Anterior cingulate cortex (tissue), 58 donors: ENCODE measurements at places on chromosomes 1 and 21.

DNA sequence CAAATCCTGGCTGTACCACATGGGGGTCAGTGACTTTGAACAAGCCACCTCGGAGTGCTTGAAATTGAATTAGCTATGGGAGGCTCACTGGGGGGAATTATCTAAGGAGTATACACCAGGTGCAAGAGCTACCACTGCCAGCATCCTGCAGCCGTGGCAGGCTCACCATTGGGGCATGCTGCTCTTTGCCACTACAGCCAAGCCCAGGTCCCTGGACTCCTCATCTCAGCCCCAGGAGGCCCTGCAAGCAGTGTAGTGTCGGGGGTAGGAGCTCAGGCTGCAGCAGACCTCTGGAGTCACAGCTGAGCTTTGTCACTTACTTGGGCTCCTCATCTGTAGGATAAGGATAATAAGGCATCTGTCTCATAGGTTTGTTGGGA, 35.3 kb downstream of the ACOT11 start:
- no peak for DNase-seq

DNA sequence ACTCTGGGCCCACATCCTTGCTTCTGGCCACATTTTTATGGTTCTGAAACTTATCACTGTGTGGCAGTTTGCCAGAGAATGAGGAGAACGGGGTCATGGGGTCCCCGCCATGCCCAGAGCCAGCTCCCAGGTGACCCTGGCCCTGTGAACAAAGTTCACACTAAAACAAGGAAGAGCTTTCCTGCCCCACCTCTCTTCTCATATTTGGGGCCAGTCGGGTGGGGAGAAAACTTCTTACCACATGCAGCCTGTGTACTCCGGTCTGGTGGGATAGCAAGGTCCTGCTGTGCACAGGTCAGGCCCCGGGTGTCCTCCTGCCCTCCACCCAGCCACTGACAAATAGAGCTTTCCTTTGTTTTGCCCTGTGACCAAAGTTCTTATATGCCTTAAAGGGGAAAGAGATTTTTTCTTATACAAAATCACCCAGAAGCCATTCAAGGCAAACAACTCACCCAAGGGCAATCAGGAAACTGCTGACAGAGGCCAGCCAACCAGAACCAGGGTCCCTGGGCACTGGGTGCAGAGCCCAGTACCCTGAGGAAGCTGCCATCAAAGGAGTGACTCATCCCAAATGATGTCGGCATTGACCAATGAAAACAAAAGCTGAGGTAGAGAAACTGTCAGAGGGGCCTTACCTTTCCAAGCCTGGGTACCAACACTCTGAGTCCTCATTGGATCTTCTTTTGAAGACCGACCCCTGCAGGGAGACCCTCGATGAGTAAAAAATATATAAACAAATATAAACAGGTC, 53.6 kb downstream of the OLIG1 start:
- no peak for DNase-seq

DNA sequence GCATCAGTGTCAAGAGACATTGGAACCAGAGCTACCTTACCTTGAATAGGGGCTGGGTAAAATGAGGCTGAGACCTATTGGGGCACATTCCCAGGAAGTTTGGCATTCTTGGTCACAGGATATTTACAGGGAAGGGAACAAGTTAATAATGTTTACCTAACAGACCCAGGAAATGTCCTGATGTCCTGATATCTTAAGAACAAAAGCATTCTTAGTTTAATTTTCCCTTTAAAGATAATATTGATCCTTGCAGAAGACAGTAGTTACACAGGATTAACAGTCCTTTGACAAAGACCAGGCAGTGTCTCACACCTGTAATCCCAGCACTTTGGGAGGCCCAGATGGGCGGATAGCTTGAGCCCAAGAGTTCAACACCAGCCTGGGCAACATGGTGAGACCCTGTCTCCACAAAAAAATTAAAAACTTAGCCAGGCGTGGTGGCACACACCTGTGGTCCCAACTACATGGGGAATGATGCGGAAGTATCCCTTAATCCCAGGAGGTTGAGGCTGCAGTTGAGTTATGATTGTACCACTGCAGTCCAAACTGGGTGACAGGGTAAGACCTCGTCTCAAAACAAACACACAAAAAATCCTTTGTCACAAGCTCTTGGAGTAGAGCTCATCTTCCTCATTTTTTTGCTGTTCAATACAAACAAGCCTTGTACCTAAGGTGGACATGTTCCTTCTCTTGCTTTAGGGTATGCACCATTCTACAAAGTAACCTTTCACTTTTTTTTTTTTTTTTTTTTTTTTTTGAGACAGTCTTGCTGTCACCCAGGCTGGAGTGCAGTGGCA, 1.3 kb upstream of the TOMM20 start:
- no peak for DNase-seq

- peak; percentile 48 for DNase-seq
These were observed 5.1 kb downstream of the TMEM201 start for GRCh38 chr1:9593492-9594465.

DNA sequence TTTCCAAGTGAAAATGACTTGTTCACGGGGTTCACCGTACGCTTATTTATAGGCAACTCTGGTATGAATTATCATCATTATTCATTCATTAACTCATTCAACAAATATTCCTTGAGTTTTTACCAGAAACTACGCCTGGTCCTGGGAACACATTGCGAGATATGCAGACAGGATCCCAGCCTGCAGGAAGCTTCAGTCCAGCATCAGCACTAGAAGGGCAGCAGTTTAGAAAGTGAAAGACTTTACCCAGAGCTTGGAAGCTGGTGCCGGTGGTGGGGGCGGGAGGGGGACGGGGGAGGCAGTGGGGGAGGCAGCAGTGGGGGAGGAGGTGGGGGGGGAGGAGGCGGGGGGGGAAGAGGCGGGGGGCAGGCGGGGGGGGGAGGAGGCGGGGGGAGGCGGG, 55.9 kb downstream of the SETD4 start:
- DNase-seq = no peak

GRCh38 chr1:117735045-117735992, 129.5 kb downstream of the TENT5C start:
- no peak for DNase-seq

DNA sequence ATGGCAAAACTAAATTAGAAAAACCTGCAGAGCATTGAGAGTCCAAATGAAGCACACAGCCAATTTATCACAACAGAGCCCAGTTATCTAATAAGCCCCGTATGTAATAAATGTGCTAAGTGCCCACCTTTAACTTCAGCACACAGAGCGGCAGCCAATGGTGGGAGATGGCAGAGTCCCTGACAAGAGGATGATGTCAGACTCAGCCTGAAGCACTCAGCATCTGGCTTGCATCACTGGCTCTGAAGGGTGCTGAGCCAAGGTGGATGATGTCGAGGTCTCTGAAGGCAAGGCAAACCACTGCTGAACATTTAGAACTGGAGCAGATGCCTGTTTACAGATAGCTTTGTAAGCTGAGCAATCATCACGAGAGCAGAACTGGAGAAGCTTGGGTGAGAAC, 118.3 kb downstream of the NUF2 start:
- no peak for DNase-seq

- no peak for DNase-seq
These were observed 43.8 kb upstream of the RASAL2 start for GRCh38 chr1:178050084-178050483.

GRCh38 chr1:79682478-79682877, 675.9 kb upstream of the ADGRL4 start:
- no peak for DNase-seq

- no peak for DNase-seq
These were observed 55.3 kb upstream of the PRDX6 start for GRCh38 chr1:173421789-173422188.

DNA sequence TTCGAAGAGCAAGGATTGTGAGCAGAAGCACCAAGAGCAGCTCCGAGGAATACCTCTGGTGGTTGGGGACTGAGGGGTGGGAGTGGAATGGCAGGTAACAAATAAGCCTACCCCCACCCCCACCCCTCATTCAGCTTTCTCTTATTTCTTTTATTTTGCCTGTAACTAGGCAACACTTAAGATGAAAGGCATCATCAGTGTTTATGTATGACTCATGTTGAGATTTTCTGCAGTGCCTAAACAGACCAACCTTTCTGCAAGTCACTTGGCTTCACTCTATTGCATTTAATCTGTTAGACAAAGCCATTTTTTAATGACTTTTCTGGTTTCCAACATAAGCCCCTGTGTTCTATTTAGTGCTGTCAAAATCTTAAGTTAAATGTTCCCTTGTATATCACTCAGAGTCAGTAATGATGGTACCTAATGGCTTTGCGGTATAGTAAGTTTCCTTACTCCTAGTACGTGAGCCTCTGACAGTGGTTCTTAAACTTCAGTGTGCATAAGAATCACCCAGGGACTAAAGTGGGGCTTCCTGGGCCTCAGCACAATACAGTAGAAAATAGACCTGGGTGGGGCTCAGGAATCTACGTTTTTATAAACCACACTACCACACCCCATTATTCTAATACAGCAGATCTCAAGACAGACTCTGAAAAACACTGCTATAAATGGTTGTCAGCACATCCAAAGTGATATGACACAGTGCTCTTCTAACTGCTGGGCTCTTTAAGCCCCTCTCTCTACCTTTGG, 19.9 kb downstream of the CASQ2 start:
- no peak for DNase-seq

GRCh38 chr1:55053265-55053954, 14.1 kb downstream of the PCSK9 start:
- DNase-seq = no peak

GRCh38 chr1:234705615-234706014, 95.6 kb upstream of the IRF2BP2 start:
- no peak for DNase-seq

DNA sequence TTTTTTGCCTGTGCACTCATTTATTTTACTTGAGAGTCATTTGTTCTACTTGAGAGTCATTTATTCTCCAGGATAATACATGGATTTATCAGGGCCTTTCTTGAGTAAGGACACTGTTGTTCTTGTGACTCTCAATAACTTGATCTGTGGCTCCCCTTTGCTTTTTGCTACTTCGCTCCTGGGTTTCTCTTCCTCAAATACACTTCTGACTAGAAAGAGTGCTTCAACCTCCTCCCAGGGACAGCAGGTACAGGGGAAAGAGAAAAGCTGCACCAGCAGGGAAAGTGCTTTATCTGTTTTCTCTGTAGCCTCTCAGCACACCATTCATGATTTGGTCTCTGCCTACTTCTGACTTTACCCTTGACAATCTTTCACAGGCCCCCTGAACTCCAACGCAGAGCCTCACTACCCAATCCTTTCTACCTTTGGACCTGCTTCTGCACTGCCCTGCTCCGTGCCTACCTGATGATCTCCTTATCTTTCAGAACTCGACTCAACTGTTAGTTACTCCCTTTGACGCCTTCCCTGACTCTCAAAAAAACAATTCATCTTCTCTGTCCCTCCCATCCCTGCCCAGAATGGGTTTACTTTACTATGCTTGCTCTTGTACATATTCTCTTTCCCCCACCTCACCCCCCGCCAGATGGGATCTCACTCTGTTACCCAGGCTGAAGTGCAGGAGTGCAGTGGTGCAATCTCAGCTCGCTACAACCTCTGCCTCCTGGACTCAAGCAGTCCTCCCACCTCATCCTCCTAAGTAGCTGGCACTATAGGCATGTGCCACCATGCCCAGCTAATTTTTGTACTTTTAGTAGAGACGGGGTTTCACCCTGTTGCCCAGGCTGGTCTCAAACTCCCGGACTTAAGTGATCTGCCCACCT, 15.6 kb upstream of the PIGM start:
- DNase-seq = no peak

- DNase-seq = no peak
These were observed 7.0 kb downstream of the KRTCAP2 start for GRCh38 chr1:155166051-155166470.

GRCh38 chr1:109980324-109981003, 4.1 kb upstream of the AHCYL1 start:
- DNase-seq = no peak

GRCh38 chr1:164598719-164599118, 39.7 kb downstream of the PBX1 start:
- no peak for DNase-seq

DNA sequence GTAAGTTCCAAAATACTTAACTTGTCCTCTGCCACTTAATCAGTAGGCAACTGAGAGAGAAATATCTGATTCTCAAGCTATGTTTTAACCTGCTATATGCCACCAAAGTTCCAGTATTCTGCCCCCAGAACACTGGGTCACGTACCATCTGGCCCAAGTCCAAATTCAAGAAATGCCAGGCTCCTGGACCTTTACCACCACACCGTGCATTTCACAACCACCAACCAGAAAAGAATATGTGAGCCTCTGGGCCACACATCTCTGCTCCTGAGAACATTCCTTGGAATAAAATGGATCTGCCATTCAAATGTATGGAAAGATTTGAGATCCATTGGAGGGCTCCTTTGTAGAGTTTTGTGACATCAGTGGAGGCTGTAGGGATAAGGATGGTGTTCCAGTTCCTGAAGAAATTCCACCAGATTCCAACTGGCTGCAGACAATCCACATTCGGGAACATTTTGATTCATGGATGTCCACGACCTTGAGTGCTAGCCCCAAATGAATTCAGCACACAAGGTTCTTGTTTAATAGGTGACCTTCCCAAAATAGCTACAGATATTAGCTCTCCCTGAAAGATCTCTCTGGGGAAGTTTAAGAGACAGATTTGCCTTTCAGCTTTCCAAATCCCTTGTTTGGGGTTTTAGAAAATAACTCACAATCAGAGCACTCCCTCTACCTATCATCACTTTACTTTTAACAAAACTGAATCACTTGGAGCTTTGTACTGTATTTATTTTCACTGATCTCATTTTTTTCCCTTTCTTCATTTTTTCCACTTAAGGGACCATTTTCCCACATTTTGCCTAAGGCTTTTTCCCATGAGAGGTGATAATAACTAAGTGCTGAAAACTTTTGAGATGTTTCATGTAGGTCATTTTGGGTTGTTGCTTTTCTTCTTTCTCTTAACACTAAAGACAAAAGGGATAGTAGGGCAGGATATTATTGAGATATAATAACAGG, 128.4 kb upstream of the ZC3H11B start:
- no peak for DNase-seq

DNA sequence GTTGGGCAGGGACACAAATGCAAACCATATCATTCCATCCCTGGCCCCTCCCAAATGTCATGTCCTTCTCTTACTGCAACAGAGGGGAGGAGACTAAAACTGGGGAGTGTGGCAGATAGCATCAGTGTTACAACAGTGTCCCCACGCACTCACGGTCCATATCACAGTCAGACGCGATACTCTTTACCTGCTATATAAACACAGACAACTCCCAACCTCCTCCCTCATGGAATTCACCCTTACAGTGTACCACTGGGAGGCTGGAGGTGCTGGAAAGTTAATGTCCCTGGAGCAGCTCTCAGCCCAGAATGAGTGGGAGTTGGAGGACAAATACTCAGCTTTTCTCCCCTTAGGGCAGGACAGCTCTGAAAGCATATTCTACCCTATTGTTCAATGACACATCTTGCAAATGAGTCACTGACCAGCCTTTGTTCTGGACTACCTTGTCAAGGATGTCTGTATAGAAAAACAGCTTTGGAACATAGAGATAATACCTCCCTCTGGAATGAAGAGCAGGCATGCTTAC, 445.9 kb downstream of the SETD4 start:
- DNase-seq = no peak
